ENCODE measurements at places on chromosomes 16 and 17. TPM values are rescaled to one million over a fixed set of nuclear protein-coding genes. Genes with fewer than 3 reads are reported as not detected.

CCL2 gene
- total RNA-seq: not detected

GRCh38 chr16:23835390-23836077, at the start of gene PRKCB:
TSS of gene PRKCB (plus strand) at chr16:23835983.
- ATAC-seq: peak; percentile 89

DNA sequence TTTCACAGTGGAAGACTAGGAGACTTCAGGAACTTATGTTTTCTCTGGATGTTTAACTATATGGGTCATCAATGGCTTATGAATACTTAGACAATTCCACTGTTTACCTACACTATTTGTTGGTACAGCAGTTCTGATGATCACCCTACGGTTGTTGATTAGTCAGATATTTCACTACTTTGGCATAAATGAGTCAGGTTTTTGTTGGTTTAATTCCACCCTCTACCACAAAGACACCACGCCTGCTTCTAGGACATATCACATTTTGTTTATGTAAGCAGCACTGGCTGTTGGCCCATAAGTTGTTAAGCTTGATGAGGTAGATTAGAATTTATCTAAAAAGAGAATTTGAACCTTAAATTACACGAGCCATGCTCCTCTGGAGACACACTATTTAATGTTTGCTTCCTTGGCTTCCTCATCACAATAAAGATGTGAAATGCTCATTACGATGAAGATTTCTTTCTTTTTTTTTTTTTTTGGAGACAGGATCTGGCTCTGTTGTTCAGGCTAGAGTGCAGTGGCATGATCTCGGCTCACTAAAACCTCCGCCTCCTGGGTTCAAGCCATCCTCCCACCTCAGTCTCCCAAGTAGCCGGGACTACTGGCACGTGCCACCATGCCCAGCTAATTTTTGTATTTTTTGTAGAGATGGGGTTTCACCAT, 4.3 kb downstream of the GDE1 start:
- peak; percentile 38 for ATAC-seq

DNA sequence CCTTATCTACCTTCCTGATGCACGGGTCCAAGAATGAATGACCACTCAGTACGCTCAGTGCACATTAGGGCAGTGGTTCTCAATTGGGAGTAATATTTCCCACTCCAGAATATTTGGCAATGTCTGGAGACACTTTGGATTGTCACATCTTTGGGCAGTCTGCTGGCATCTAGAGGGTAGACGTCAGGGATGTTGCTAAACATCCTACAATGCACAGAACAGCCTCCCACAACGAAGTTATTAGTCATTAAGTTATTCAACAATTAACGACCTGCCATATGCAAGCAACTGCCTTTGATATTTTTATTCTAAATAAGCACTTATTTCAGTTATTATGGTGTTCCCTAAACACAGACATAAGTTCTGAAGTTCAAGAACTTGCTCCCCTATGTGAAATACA, 669.3 kb downstream of the TOX3 start:
- no peak for ATAC-seq

GRCh38 chr16:67528870-67529581, 397 bp downstream of the RIPOR1 start:
- peak; percentile 72 for ATAC-seq

- no peak for ATAC-seq
Measured at GRCh38 chr16:78552106-78552675, 452.7 kb downstream of the WWOX start.

ATXN2L gene
- 246 TPM for total RNA-seq

ZG16 gene
- not detected for total RNA-seq

GPR179 gene
- not detected for total RNA-seq

GRCh38 chr16:78505036-78505435, 405.6 kb downstream of the WWOX start:
- no peak for ATAC-seq

GRCh38 chr16:76801357-76801756, 389.6 kb upstream of the MON1B start:
- ATAC-seq: no peak

HOXB7 gene
- not detected for total RNA-seq

KCNJ16 gene
- total RNA-seq: not detected

DNA sequence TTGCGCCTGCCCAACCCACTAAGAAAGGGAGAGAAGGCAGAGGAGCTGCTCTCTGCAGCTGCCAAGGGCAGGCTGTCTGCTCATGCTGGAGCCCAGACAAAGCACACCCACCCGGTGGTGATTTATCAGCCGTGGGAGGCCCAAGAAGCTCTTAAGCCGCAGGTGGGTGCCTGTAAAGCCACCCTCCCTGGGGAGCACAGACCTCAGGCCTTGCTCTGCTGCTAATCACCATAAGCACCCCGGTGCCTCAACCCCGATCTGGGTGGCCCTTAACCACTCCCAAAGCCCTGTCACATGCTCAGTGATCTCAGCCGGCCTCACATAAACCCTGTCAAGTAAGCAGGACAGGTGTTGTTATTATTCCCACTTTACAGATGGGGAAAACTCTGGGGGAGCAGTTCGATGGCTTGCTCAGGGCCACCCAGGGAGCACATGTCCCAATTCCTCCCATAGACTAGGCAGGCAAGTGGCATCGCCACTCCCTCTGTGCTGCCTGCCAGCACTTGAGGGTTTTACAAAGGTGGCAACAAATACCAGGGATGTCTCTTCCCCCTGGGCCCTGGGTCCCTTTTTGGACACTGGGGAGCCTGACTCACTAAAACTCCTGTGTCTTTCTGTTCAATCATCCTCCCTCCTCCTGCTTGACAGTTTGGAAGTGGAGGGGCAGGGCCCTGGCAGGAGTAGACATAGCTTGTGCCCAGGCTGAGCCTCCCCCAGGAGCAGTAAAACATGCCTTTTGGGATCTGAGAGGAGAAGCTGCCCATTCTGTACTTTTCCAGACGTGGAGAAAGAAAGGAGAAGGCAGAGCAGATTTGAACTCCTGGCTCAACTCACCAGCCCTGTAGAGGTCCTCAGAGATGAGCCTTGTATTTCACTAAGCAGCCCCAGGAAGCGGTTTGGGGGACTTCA, 299.3 kb downstream of the SOX9 start:
- ATAC-seq: no peak

PIPOX gene
- 5.6 TPM for total RNA-seq

OR1A1 gene
- total RNA-seq: not detected

DNA sequence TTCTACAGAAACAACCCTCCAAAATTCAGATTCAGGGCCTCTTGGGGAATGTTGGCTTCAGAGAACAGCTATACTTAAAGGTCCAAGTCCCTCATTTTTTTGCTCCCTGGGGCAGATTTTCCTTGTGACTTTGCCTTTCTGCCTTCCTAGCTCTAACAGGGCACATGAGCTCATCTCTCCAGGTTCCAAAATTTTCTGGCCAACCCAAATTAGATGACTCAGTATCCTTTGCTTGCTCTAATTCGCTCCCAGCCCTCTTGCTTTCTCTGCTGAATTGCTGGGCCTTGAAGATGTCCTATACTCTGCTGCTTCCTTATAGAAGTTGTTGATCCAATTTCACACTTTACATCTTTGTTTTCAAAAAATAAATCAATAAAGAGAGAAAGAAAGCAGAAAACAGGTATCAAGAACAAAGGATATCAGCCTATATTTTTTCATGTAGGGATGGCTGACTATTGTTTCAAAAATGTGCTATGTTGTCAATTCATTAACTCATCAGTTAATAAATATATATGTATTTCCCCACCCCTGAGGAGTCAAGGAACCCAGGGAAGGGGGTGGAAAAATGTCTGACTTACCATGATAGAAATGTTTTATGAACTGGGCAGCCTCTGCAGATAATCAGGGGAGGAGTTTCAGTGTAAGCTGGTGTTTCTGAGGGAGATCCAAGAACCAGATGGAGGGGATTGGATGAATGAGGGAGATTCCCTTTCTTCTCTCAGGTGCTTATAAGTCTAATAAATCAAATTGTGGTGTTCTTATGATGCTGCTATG, 1.0 kb upstream of the KRTAP4-2 start:
- ATAC-seq: peak; percentile 26

GRCh38 chr17:64572682-64573154, 65.9 kb downstream of the CEP95 start:
- ATAC-seq: peak; percentile 95

SLC6A2 gene
- total RNA-seq: not detected

DNA sequence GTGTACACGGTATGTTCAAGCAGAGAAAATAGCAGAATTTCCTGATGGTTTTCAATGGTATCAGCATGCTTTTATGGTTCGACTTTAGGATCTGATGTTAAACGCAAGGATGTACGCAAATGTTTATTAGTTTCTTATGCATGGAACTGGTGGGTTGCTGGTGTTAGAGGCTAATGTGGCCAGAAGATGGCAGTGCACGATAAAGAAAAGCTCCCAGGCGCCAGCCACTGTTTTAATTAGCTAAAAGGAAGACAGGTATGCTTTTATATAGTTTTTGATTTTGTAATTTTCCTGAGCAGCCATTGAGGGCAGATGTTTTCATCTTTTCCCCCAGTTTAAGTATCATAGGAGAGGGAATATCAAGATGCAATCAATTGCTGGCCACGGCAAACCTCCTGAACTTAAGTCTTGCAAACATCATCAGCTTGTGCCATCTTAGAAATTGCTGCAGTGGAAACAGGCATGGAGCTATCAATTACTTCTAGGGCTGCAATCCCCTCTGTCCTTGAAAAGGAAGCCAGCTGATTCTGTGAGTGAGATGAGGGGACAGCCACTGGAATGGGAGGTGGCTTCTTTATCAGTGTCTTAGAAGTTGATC, 648.5 kb upstream of the RBFOX1 start:
- no peak for ATAC-seq

DNA sequence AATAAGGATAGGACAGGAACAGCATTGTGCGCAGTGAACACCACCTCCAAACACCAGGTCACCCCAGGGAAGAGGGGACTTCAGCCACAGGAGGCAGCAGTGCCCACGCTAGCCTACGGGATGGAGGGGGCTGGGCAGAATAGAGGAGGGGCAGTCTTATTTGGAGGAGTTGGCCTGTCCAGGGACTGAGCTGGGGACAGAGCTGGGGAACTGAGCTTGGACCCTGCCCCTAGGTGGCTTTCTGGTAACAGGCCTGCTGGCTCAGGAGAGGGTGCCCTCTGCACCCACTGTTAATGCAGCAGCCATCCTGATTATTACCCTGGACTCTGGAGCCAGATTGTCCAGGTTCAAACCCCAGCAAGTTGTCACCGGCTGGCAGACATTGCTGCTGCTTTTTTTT, 9.3 kb downstream of the CCDC102A start:
- ATAC-seq: no peak

UTS2R gene
- 0.45 TPM for total RNA-seq

DNA sequence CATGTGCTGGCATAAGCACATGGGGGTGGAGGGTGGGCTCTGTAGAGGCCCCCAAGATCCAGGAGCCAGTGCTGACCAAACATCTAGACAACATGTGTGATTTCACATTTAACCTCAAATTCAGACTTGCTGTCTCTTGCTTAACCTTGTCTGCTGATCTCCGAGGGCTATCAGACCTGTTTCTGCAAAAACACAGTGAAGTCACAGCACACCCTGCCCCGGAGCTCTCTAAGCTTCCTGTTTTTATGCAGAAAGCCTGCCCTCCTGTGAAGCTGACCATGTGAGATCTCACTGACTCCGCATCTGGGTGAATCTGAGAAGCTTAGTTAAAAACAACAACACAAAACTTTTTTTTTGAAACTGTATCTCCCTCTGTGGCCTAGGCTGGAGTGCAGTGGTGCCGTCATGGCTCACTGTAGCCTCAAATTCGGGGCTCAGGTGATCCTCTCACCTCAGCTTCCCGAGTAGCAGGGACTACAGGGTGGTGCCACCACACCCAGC, 6.6 kb upstream of the DPEP2 start:
- ATAC-seq: peak; percentile 90

GRCh38 chr17:13920413-13920812, 148.9 kb upstream of the COX10 start:
- ATAC-seq: no peak

KRT17 gene
- 2.5 TPM for total RNA-seq

GRCh38 chr16:85750827-85751697, at the start of gene C16orf74:
TSS of gene C16orf74 (minus strand) at chr16:85751096. CDS start at chr16:85735217, 15,879 bp downstream.
- peak; percentile 53 for ATAC-seq

- ATAC-seq: peak; percentile 84
Measured at GRCh38 chr17:27466743-27467375, 10.6 kb downstream of the KSR1 start.

DNA sequence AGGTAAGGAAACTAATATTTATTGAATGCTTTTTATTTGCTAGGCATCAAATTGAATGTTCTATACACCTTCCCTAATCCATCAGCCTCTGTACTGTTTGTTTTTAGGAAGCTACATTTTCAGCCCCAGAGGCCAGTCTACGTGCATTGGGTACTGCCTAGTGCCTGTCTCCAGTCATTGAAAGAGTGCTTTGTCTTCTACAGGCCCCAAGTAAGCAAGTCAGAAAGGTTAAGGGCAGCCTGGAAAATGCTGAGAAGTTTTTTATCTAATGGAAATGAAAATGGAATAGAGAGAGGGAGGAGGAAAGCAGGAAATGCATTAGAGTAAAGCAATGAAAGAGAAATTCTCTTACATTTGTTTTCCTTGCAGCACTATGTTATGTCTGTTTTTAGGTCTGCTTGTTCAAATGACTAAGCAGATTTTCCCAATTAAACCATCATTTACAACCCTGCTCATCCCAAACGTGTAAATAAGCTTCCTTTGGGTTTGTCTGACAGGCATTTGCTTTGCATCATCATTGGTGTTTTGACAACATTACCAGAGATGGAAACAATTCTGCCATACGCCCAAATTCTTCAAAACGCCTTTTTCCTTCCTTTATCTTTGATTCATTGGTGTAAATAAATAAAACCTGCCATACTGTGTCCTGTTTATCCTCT, 116.0 kb upstream of the GOT2 start:
- ATAC-seq: no peak
